Suppressor macrophage treated with lipopolysaccharide for 4 hours (primary cell): ENCODE measurements at places on chromosomes 2 and 18.

- peak; percentile 28 for DNase-seq
Measured at GRCh38 chr18:8938817-8939216, 163.7 kb upstream of the NDUFV2 start.

GRCh38 chr18:11859903-11860407, 8.7 kb downstream of the CHMP1B start:
- DNase-seq = peak; percentile 45

GRCh38 chr2:122562775-122563174, 807.3 kb downstream of the TSN start:
- no peak for DNase-seq

DNA sequence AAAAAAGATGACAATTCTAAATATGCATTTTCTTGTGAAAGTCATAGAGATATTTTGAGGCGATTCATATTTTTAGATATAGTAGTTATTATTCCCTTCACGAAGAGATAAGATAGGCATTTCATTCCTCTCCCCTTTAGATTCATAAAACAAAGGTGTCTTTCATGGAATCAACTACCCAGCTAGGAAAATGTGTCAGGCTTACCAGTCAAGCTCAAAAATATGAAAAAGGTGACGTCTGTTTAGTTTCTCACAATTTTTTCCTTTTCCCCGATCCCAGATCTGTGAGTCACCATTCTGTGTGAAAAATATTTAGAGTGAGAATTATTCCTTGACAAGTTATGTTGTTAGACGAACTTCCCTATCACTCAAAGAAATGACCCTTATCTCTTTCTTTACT, 95.4 kb upstream of the FN1 start:
- DNase-seq = no peak

DNA sequence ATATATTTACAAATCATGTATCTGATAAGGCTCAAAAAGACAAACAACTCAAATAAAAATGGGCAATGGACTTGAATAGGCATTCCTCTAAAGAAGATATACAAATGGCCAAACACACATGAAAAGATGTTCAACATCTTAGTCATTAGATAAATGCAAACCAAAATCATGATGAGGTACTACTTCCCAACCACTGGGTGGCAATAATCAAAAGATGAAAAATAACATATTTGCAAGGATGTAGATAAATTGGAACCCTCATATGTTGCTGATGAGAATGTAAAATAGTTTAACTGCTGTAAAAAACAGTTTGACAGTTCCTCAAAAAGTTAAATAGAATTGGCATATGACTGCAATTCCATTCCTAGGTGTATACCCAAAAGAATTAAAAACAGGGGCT, 132.3 kb downstream of the TTC32 start:
- no peak for DNase-seq

DNA sequence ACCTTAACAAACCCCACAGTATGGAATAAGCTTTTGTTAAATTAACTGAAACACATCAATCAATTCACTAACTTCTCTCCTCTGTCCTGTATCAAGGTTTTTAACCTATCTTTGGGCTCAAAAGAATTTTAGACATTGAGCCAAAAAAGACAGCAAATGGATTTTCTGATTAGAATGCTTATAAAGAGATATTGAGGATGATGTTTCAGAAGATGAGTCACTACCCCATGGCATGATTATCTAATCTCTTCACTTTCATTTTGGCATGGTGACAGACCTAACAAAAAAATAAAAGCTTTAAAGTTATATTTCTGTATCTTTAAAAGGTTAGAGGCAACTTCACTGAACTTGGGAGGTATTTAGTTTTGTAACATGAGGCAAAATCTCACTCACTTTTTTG, 55.5 kb downstream of the SGPP2 start:
- peak; percentile 65 for DNase-seq

- DNase-seq = no peak
Measured at GRCh38 chr2:235542733-235543127, 48.9 kb downstream of the AGAP1 start.

- no peak for DNase-seq
Measured at GRCh38 chr18:12318857-12319256, 10.8 kb downstream of the TUBB6 start.

DNA sequence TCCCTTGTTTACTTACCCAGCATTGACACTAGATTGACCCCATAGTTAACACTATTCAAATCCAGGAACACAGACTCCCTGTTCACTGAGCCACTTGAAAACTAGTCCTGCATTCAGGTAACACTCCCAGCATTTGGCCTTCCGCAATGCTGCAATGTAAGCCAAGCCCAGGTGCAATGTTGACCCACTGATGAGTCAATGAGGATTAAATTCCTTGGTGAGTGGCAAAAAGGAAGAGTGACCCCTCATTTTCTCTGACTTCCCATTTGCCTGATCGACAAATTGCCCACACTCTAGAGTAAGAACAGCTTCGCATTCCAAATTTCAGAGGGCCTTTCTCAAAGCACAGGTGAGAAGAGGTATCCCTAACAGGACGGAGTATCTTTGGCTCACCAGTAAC, 251.9 kb downstream of the FBXO15 start:
- DNase-seq = no peak

DNA sequence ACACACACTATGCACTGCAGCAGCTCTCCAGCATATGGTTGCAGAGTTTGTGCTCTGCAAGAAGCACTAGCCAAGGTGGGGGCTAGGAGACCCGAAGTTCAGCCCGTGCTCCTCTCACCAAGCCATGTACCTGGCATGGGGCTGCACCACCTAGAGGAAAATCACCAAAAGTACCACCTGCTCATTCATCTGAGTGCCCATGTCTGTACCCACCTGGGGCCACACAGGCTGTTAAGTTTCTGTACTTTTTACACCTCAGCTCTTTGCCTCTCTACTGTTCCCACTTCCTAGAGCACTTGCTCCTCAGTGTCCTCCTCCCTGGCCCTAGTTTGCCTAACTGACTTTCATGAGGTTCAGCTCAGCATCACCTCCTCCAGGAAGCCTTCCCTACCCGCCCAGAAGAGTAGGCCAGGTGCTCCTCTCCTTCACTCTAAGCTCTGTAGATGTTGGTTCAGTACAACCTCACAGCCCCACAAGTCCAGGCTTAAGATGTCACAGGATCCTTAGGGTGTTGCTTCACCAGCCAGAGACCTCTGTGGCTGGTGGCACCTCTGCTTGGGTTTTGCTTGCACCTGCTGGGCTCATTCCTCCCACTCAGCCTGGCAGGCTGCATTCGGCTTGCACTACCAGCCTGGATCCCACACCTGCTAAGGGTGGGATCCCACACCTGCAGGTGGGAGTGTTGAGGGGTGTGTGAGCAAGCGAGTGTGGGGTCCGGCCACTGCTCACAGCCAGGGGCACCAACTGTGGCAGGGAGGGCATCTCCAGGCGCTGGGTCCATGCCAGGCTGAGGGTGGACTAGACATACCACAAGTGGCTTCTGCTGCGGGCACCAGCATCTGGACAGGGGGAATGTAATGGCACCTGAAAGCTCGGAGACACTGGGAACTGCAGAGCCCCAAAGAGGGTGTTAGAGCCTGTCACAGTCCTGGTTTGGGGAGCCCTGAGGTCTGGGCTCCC, 10.2 kb upstream of the TFCP2L1 start:
- no peak for DNase-seq

DNA sequence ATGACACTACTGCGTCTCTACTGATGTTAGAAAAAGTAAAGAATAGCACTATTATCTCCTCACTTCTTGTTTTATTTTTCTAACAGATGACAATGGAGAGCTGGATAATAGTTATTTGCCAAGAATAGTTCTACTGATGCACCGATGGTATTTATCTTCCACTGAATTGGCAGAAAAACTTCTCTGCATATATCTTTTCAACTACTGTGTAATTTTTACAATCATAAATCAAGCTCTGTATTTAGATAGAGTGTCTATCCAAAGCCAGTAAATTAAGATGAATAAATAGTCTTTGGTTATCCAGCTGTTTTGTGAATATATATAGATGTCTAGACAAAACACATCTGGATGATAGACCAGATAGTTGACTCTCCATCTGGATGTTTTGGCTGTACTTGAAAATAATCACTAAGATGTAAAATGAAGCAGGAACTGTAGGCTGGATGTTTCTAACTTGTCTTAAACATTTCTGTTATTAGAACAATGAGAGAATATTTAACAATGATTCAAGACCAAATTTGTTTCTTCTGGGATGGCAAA, 40.1 kb downstream of the RASGRP3 start:
- no peak for DNase-seq

DNA sequence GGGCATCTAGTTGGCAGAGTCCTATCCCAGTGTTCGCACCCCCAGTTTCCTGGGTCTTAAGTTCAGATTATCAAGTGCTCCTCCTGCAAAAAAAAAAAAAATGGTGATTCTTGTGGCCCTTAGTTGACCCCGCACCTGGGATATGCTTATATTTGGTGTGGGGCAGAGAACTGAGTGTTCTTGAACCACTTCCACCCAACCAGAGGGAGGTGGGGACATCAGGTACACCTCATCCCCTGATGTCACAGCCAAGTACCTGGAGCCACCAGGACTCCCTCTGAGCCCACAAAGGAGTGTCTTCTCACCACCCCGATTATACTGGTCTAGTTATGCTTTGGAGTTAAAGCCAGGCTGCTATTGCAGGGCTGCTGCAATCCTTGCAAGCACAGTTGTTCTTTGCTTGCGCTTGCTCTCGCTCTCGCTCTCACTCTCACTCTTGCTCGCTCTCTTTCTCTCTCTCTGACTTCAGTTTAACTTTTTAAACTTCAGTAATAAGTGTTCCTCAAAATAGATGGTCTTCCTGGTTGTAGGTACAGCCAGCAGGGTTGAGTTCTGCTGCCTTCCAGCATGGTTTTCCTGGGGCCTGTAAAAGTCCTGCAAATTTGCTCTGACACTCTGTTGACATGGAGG, 265.7 kb downstream of the NEDD4L start:
- no peak for DNase-seq

DNA sequence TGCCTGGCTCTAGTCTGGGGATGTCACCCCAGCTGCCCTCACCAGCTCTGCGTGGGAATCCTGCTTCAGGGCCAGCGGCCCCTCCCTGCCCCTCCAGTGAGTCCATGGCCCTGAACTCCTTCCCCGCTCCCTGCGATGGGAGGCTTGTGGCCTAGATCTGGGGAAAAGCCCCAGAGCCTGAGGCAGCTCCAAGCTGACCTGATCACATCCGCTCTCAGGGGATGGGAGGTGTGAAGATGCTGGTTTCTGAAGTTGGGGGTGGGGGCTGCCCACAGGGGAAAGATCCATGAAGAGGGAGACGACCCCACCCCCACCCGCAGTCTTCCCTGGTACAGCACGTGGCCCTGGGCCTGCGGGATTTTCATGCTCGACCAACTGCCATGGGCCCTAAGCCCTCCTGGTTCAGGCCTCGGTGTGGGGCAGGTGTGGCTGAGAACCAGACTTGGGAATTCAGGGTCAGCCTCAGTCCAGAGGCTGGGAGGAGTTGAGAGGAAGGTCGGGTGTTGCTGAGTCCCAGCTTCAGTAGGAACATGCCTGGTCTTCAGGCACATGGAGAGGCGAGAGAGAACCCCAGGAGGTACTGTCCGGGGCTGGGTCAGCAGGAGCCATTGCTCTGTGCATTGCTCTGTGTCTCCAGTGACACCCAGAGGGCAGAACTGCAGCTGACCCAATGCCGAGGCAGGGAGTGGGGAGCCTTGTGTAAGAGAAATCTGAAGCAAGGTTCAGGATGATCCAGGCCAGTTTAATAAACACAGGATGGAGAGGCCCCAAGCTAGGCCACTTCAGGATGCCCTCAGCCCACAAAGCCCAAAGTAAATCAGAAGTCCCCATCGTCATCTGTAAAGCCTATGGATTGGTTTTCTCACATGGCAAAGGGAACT, 115.1 kb downstream of the CAPN13 start:
- DNase-seq = no peak

- no peak for DNase-seq
Measured at GRCh38 chr2:159811232-159811631, 13.2 kb upstream of the CD302 start.

DNA sequence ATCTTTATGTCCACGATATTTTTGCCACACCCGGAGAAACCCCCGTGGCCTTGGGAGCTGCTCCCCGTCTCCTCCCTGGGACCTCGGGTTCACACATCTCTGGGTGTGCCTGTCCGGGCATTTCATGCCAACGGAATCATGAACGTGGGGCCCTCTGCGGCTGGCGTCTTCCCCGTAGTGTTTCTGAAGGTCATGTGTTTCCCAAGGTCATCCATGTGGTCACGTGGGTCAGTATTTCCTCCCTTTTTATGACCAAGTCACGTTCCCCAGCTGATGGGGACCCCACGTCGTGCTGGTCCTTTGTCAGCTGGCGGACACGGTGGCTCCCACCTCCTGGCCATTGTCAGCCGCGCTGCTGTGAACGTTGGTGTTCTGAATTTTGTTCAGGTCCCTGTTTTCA, 135.7 kb downstream of the NFATC1 start:
- DNase-seq = no peak

- no peak for DNase-seq
Measured at GRCh38 chr2:208490492-208490891, 83.9 kb downstream of the PTH2R start.

DNA sequence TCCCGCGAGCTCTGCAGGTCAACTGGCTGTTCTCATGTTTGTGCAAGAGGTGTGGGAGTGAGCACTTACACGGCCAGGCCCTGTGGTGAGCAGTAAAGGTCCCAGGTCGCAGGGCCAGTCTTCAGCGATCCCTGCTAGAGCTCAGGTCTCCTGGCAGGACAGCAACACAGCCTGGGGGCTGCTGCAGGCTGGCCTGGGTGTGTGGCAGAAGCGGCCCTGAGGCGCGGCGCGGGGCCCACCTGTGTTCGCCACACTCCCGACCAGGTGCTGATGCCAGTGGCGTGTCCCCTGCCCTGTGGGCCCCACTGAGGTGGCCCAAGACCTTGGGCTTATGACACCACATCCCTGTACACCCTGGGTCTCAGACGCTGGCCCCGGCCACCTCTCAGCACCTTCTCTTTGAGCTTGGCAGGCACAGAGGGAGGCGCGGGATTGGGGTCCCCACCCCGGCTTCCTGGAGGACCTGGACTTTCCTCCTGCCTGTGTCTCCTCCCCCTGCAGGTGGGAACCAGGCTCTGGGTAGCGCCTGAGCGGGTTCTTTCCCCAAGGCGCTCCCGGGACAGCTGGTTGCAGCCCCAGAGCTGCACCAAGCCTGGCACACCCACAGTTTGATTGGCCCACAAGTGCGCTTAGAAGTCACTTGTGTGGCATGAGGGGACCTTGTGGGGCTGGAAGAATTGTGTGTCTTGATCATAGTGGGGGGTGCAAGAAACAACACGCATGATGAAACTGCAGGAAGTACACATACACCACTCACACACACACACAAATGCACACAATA, 59.2 kb downstream of the TWIST2 start:
- no peak for DNase-seq

GRCh38 chr2:238635647-238636051, 208.9 kb downstream of the ASB1 start:
- DNase-seq = no peak

- peak; percentile 75 for DNase-seq
Measured at GRCh38 chr2:230668184-230668938, 44.3 kb upstream of the CAB39 start.

GRCh38 chr2:235779444-235779896, 285.6 kb downstream of the AGAP1 start:
- peak; percentile 59 for DNase-seq
